ENCODE measurements at places on chromosomes 4 and X. TPM values are rescaled to one million over a fixed set of nuclear protein-coding genes. Genes with fewer than 3 reads are reported as not detected.

DNA sequence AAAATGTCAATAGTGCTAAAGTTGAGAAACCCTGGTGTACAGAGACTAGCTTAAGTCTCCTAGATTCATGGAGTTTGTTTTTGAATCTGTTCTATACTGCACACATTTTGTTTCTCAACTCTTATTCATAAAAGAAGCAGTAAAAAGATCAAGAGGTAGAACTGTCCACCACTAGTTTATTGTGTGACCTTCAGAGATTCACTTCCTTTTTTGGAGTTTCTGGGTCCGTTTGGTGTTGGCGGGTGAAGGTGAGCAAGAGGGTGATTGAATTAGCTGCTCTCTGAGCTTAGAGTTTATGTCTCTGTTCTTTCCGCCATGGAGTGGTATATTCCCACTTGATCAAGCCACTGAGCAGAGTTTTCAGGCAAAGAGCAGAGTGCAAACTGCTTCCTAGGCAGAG is 21.4 kb upstream of the PLAC1 start:
- no peaks in the 10 kb centered on the region for H3K27me3 ChIP-seq
- no peak overlapping the region for H3K27ac ChIP-seq
- no peaks in the 10 kb centered on the region for H3K4me1 ChIP-seq
- DNase-seq: no peak
- no peaks in the 10 kb centered on the region for H3K36me3 ChIP-seq

DNA sequence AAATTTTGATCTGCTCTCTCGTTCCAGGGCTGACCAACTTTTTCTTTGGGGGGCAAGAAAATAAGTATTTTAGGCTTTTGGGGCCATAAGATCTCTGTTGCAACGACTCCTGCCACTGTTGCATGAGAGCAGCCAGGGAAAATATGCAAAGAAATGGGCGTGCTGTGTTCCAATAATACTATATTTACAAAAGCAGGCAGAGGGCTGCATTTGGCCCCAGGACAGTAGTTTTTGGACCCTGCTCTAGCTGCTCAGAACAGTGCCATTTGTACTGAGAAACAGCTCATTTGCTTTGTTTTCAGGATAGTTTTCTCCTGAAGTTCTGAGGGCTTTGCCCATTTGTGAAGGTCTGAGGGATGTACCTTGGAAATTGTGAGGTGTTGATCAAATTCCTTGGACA is 135.1 kb upstream of the MBNL3 start:
- H3K4me1 ChIP-seq: peaks cover 3% of the 10 kb centered on the region
- H3K36me3 ChIP-seq: no peaks in the 10 kb centered on the region
- H3K27ac ChIP-seq: no peak overlapping the region
- H3K4me3 ChIP-seq: no peak overlapping the region

The CXCR3 gene
- 141 TPM for total RNA-seq

- peak within 1 kb of the TSS; percentile 90 for H3K4me3 ChIP-seq
- H3K36me3 ChIP-seq: peaks cover 40% of the 10 kb centered on the region
- H3K27ac ChIP-seq: peak within 1 kb of the TSS; percentile 84
- DNase-seq: peak; percentile 61
- H3K27me3 ChIP-seq: no peaks in the 10 kb centered on the region
These were observed at the start of gene GPRIN3 for GRCh38 chr4:89307446-89308160. GPRIN3 (minus strand) TSS chr4:89307800; CDS start chr4:89250110, 57,690 bp downstream.

DNA sequence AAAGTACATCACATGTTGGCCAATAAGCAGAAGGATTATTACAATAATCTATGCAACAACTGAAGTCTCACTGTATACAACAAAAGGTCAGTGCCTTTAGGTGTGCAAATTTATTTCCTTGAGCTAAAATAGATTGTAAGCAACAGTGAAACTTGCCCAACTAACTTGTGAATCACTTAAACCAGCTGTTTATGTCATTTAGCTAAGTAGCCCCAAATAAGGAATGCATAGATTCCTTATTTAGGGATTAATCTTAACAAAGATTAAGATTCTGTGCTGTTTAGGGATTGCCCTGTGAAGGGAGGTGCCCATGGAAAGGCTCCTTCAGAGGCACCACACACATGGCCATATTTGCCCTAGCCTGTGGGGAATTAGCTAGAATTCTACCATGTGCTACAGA is 168.6 kb downstream of the MAML3 start:
- peaks cover 4% of the 10 kb centered on the region for H3K4me1 ChIP-seq
- H3K36me3 ChIP-seq: no peaks in the 10 kb centered on the region
- DNase-seq: no peak
- no peak overlapping the region for H3K27ac ChIP-seq

DNA sequence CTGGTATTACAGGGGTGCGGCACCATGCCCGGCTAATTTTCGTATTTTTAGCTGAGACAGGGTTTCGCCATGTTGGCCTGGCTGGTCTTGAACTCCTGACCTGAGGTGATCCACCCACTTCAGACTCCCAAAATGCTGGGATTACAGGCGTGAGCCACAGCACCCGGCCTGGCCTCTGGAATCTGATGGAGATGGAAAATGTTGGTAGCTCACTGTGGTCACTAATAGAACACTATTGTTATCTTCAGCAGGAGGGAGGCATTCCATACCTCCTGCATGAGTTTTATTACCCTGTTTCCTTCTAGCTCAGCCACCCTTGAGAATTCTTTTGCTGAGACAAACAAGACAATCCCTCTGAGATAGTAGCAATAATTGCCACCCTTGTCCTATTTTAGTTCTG is 105.0 kb downstream of the SHROOM3 start:
- H3K4me1 ChIP-seq: peaks cover 11% of the 10 kb centered on the region
- H3K27me3 ChIP-seq: no peaks in the 10 kb centered on the region
- no peak overlapping the region for H3K4me3 ChIP-seq
- H3K36me3 ChIP-seq: peaks cover 2% of the 10 kb centered on the region
- H3K27ac ChIP-seq: no peak overlapping the region

DNA sequence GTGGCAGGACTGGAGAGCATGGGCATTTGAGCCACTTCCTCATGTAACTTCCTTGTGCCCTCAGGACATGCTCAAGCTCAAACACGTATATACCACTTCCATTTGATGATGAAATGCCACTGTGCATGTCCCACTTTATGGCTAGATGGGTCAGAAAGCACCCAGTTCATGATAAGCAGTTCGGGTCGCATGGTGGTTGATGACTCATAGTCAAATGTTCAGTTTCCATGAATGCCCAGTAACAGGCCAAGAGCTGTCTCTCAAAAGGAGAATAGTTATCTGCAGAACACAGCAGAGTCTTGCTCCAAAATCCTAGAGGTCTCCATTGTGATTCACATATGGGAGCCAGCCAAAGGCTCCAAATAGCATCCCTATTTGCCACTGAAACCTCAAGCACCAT is 48.9 kb upstream of the SPIN3 start:
- no peak overlapping the region for H3K27ac ChIP-seq
- H3K4me3 ChIP-seq: no peak overlapping the region
- H3K4me1 ChIP-seq: no peaks in the 10 kb centered on the region
- DNase-seq: no peak
- H3K36me3 ChIP-seq: no peaks in the 10 kb centered on the region

DNA sequence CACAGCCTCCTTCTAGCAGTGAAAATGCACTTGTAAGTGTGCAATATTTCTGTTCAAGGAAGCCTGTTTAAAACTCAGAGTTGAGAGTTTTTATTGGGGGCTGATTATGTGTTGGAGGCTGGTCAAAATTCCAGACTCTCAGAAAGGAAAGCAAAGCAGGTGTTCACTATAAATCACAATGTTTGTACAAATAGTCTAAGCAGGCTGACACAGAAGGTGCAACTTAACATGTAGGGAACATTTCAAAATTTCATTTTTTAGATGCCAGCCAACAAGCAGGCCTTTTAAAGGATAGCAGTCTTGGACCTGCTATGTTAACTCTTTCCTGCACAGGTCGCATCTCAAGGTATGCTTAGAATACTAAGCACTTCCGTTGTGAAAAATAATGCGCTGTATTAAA is 112.3 kb upstream of the IL13RA1 start:
- no peak for DNase-seq
- H3K4me1 ChIP-seq: no peaks in the 10 kb centered on the region
- H3K27me3 ChIP-seq: no peaks in the 10 kb centered on the region
- H3K36me3 ChIP-seq: peaks cover 39% of the 10 kb centered on the region
- H3K27ac ChIP-seq: no peak overlapping the region
- no peak overlapping the region for H3K4me3 ChIP-seq

GRCh38 chrX:64097891-64098290 is 107.6 kb downstream of the AMER1 start:
- DNase-seq: no peak
- H3K36me3 ChIP-seq: no peaks in the 10 kb centered on the region

DNA sequence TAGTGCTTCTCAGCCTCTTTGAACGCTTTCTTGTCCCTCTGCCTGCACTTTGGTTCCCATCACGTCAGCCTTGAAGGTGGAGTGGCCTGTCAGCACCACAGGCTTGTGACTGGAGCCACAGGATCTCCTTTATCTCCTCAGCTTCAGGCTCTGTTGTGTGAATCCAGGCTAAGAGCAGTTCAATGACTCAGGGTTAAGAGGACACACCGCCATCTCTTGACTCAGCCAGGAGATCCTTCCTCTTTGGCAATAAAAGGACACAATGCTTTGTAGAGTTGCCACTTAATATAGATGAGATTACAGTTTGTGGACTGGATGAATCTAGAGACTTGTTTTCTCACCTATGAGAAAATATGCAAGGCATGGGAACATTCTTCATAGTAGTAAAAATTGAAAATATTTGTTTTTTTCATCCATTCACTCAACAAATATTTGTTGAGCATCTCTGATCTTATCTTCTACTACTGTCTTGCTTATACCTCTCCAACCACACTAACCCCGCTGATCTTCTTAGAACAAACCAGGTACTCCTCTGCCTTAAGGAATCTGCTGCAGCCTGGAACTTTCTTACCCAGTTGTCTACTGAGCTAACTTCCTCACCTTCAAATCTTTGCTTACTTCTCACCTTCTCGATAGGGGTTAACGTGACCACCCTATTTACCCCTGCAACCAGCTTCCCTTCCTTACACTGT is 62.3 kb downstream of the UCHL1 start:
- no peak for DNase-seq
- no peaks in the 10 kb centered on the region for H3K4me1 ChIP-seq
- H3K4me3 ChIP-seq: no peak overlapping the region
- H3K27me3 ChIP-seq: no peaks in the 10 kb centered on the region

The PLP1 gene
- not detected for total RNA-seq
